ENCODE measurements at places on chromosomes 12 and 14. TPM values are rescaled to one million over a fixed set of nuclear protein-coding genes. Genes with fewer than 3 reads are reported as not detected.

GRCh38 chr14:50319721-50320120 lies 7.6 kb downstream of the DMAC2L start:
- no peak for DNase-seq

The C2CD5 gene
- total RNA-seq = 14.6 TPM

DNA sequence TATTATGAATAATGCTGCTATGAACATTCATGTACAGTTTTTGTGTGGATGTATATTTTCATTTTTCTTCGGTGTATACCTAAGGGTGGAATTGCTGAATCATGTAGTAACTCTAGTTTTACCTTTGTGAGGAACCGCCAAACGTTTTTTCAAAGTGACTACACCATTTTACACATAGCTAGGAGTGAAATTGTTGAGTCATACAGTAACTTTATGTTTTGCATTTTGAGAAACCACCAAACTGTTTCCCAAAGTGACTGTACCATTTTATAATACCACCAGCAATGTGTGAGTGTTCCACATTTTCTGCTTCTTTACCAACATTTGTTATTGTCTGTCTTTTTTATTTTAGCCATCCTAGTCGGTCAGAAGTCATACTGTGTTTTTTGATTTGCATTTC lies 3.1 kb upstream of the TPH2 start:
- DNase-seq = no peak

- no peak for DNase-seq
Observed at GRCh38 chr12:47783821-47784819, 11.1 kb downstream of the SLC48A1 start.

The ADCY6 gene
- total RNA-seq = 76.6 TPM

- no peak for DNase-seq
Observed at GRCh38 chr14:87041290-87042020, 951.5 kb downstream of the GALC start.

The FAM181A gene
- not detected for total RNA-seq

- no peak for DNase-seq
Observed at GRCh38 chr12:132151145-132151765, 7.0 kb downstream of the NOC4L start.

The SPIC gene
- total RNA-seq = not detected

The MMP17 gene
- total RNA-seq = 1.0 TPM

DNA sequence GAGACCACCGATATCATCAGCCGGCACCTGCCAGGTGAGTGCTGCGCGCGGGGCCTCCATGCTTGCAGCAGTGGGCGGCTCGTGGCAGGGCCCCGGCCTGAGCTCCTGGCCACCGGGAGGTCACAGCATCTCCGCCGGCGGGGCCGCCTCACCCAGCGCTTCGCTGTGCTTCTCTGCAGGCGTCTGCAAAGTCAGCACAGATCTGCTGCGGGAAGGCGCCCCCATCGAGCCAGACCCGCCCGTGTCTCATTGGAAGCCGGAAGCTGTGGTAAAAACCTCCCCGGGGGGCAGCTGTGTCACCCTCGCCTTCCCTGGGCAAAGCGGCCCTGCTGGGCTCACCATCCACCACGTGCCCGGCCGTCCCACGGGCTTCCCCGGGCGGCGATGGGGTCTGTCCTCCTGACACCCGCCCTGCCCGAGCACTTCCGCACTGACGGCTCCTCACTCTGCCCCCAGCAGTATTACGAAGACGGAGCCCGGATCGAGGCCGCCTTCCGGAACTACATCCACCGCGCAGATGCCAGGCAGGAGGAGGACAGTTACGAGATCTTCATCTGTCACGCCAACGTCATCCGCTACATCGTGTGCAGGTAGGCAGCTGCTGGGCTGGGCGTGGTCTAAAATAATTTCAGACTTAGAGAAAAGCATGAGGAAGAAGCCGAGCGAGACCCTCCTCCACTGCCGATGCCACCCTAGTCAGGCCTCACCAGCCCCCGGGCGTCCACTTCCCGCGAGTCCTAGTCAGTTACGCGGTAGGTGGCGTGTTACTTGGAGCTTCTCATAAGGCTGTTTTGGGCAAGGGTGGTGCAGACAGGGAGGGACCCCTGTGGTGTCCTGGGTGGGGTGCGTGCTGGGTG lies 7.1 kb downstream of the PGAM5 start:
- no peak for DNase-seq

The GZMB gene
- total RNA-seq = not detected

- no peak for DNase-seq
Observed at GRCh38 chr12:124695861-124696260, 128.4 kb upstream of the NCOR2 start.

The RD3L gene
- not detected for total RNA-seq

- DNase-seq = no peak
Observed at GRCh38 chr12:53048780-53049401, 974 bp upstream of the TNS2 start.

GRCh38 chr14:81437244-81437643 lies 37.1 kb upstream of the STON2 start:
- DNase-seq = no peak

DNA sequence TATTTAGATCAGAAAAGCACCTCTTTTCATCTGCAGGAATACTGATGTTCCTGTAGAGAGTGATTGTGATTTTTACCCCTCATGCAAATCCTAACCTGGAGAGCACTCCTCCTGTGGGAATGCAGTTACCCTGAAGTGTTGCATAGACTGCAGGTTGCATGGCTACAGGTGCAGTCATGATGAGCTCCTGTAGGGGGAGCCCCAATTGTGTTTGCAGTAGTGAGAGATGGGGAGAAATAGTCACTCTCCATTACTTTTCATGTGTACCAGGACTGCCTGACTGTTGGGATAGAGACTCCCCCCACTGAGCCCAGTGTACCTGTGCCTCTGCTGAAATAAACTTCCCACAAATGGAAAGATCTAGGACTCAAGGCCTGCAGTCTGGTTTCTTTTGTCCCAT lies 1086.5 kb downstream of the SLC6A15 start:
- peak; percentile 37 for DNase-seq

The EAPP gene
- 48.2 TPM for total RNA-seq

The CLEC4A gene
- not detected for total RNA-seq

DNA sequence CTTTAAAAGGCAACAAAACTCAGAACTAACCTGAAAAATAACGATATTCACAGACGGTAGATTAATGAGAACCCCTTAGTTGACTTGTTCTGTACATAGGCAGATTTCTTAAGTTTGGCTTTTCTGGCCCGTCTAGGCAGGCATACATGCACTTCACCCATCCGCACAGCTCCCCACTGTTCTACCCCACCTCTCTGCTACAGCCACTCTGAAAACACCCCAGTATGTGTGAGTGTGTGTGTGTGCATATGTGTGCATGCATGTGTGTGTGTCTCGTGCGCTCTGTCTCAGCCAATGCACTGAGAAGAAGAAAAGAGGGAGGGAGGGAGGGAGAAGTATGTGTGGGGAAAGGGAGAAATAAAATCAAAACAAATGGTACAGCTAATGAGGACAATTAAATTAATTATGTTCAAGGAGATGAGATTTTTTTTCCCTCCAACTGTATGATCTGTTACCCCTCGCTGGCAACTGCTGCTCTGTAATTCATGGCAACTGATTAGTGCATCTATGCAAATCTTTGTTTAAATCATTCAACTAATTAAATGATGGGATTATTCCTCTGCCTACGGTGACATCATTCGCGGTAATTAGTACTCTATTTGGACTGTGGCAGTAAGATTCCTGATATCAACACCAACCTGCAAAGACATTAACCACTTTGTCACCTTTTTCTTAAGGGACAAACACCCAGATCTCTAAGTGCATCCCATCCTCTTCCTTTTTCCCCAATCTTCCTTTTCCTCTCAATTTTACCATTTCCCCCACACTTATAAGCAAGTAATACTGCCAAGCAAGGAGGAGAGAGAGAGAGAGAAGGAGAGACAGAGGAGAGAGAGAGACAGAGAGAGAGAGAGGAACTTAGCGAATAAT lies 2.2 kb upstream of the LMO3 start:
- no peak for DNase-seq

- no peak for DNase-seq
Observed at GRCh38 chr14:72621387-72622065, 272.4 kb downstream of the DPF3 start.

All from Caki2 (cell line).